ENCODE measurements at places on chromosomes 5 and 9.

GRCh38 chr5:172315587-172316493 is 32.3 kb upstream of the UBTD2 start:
- no peak for DNase-seq

DNA sequence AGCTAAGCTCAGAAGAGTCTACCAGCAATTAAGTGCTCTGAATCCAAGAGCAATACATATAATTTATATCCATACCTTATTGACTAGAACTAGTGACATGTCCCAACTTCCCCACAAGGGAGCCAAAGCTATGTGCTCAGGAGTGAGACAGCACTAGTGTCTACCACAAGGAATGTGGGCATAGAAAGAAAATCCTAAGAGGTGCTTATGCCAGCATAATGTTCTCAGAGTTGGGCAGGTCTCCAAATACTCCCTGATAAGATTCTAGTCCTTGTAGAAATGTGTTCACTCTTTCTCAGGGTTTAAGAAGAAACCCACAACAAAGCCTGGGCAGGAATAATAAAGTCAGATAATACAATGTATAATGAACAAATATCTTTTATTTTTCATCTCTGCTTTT is 275.1 kb downstream of the BRINP1 start:
- no peak for DNase-seq

DNA sequence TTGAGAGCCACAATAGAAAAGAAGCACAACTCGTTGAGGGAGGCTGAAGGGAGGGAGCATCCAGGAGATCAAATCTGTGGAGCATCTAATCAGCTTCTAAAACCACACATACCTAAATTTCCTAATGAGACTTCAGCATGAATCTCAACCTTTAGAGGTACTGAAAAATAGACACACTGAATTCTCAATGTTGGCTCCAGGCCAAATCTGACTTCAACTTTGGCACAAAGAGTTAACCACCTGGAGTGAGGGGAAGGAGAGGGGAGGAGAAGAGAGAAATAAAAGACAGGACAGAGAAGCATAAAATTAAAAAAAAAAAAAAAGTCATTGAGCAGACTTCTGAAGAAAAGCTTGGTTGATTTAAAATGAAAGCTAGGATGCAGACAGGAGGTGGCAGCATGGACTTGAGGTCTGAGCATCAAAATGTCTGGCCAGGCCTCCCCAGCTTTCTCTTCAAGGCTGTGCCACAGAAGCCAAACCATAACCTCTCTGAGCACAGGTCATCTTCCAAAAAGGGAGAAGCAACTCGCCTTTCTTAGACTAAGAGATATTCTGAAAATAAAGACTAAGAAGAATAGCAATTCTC is 205.6 kb downstream of the DENND1A start:
- DNase-seq = peak; percentile 12

DNA sequence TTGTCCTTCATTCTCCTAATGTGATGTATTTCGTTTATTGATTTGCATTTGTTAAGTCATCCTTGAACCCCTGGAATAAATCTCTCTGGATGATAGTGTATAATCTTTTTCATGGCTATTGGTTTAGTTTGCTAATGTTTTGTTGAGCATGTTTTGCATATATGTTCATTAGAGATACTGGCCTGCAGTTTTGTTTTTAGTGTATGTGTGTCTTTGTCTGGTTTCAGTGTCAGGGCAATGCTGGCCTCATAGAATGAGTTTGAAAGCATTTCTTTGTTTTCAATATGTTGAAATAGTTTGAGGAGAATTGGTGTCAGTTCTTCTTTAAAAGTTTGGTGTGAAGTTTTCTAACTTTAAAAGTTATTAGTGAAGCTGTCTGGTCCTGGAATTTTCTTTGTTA is 149.6 kb upstream of the ATP10B start:
- no peak for DNase-seq

DNA sequence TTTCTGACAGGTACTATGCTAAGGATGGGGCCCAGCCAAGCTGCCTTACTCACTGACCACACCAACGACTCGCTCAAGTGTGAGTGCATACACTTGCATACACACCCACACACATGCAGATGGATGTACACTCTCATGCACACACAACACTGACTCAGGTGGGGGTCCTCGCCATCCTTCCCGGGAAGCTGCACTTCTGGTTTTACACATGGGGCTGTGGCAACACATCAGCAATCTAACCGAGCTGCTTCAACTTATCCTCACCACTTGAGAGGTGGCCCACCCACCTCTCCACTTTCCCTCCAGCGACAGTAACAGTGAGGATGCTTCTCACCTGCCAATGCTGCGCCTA is 67.2 kb upstream of the SLC25A51 start:
- DNase-seq = no peak
